ENCODE measurements at places on chromosomes 7 and 10.

GRCh38 chr7:12269100-12269895 lies 58.2 kb downstream of the TMEM106B start:
- no peak for DNase-seq

GRCh38 chr7:121313220-121313792 lies 15.5 kb upstream of the WNT16 start:
- DNase-seq, result no peak

GRCh38 chr7:88635149-88635548 lies 124.4 kb upstream of the ZNF804B start:
- no peak for DNase-seq

GRCh38 chr10:71796749-71797405 lies 23.6 kb upstream of the VSIR start:
- DNase-seq, result no peak

GRCh38 chr10:102657984-102658724 lies 13.9 kb downstream of the TRIM8 start:
- DNase-seq, result no peak

DNA sequence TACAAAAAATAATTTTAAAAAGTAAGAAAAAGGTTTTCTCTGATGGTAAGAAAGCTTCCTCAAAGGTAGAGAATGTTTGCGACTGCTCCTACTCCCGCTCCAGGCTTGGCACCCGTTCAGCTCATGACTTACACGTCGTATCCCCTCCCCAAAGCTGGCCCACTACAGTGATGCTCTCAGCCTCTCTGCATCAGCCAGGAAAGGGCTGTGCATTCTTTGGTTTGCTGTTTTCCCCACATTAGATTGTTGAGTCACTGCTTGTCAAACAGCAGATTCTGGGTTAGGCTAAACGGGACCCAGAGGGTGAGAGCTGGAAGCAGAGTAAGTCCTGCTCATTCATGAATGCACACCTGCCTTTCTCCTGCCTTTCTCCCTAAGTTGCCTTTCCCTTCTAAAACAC lies 54.7 kb upstream of the NMT2 start:
- no peak for DNase-seq
